Kidney (tissue), 22 donors: ENCODE measurements at places on chromosomes 7 and 10.
A peak's percentile ranks its signal among the peaks of the same experiment; 100 is the strongest.

GRCh38 chr7:25807086-25807611 is 344.8 kb upstream of the NFE2L3 start:
- no peak for DNase-seq

- no peak for DNase-seq
Measured at GRCh38 chr10:96482815-96483588, 30.7 kb downstream of the TLL2 start.

DNA sequence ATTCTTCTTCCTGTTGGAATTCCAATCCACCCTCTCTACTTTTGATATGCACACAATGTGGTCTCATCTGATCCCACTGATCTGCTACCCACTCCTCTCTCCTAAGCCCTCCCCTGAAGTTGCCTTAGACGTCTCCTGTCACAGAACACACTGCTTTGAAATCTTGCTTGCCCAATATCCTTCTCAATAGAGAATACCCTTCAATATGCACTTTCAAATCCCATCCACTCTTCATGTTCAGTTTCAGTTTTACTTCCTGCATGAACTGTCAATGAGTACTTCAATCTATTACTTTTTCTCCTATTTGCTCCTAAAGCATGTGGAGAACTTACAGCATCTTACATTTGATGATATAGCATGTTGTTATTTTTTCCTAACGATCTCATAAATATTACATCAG is 93.5 kb downstream of the UPF2 start:
- DNase-seq: no peak

DNA sequence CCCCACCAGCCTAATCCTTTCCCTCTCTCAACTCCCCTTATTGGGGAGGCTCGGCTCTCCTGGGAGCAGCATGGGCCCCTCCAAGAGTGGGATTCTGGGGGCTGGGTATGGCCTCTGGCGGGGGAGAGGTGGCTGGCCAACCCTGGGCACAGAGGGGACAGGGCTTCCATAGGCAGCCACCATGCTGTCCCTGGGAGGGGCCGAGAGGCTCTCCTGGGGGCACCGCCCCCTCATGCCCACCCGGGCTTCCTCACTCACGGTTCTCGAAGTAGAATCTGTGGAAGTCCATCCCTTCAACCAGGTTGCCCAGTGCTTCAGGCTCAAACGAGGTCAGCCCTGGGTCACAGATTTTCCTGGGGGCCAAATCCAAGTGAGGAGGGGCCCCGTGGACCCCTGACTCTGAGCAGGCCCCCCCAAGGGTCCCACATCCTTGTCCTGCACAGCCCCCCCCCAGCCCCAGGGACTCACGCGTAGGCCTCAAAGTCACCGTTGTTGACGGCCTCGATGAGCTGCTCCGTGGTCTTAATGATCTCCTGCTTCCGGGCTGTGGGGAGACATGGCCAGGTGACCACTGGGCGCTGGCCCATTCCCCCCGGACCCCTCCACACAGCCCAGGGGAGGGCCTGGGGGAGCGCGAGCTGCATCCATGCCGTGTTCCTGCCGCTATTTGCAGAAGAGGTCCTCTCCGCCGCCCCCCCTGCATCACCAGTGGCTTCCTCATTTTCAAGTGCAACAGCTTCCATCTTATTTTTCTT is 19.8 kb downstream of the YKT6 start:
- peak; percentile 66 for DNase-seq

GRCh38 chr7:150931199-150931869 is 46.8 kb downstream of the KCNH2 start:
- no peak for DNase-seq

DNA sequence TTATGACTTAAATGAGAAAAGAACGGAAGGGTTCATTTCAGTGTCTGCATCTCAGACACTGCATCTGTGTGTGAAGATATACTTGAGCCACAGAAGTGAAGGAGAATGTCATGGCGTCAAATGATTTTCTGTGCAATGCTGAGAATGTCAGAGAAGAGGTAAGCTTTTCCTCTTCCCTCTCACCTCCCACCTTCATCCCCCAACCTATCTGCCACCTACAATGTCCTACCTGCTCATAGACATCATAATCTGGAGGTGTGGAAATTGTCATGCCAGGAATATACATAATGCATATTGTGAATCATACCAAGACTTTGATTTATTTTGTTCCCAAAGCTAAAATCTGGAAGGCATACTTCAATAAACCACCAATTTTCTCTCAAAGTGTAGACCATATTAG is 53.7 kb downstream of the CTTNBP2 start:
- DNase-seq: no peak

DNA sequence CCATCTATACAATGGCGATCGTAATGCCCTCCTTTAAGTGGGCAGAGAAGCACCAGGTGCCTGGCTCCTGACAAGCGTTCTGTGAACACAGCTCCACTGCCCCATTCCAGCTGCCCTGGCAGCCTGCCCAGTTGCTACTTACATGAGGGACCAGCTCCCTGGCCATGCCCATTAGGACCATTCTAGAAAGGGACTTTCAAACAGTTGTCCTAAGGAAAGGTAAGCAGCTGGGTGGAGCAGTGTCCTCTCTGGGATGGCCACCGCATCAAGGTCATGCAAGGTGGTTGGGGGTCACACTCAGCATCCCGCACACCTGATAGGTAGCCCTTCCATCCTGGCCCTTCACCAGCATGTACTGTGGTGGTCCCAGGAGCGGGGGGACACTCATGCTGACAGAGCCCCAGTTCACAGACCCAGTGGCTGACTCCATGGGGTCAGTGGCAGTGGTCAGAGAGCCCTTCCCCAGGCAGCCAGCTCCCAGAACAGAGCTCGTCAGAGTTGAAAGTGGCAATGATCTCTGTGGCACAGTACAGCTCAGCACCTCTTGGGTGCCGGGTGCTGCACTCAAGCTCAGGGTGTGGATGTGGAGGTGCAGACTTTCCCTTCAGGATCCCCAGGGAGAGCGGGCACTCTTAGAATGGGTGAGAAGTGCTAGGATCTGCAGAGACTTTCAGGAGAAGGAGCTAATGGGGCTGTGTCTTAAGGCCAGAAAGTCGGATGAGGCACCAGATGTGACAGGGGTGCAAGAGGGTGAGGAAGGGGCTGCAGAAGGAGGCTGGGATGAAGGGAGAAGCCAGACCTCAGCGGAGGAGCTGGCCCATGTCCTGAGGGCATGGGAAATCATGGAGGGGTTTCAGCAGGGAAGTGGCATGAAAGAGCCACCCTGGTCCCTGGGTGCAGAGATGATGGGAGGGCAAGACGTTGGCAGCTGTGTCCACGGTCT is 10.9 kb downstream of the MMRN2 start:
- no peak for DNase-seq

DNA sequence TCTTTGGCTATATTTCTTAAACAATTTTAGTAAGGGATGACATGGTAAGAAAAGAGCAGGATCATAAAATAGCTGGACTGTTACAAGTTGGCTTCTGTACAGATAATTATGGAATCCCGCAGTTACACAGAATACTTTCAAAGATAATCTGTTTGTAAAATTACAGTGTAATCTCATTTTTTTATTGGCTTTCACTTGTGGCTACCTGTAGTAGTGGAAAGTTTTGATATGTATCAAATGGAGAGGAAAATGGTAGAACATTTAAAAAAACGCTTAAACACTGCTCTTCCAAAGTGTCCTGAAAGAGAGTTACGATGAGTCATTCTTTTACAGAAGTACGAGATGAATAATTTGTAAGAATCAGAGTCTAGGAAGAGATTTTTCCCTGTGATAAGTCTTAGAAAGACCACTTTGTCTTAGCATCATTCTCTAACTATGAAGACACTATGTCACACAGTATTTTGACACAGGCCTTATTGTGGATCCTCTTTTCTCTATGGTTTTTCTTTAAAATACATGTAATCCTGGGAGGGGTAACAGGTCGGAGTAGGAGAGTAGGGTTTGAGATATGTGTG is 215.0 kb upstream of the DKK1 start:
- DNase-seq: no peak

- DNase-seq: no peak
Measured at GRCh38 chr10:44854693-44855350, 56.3 kb upstream of the TMEM72 start.
